EH (cell line): ENCODE measurements at places on chromosomes 5 and 9.
A peak's percentile ranks its signal among the peaks of the same experiment; 100 is the strongest.

DNA sequence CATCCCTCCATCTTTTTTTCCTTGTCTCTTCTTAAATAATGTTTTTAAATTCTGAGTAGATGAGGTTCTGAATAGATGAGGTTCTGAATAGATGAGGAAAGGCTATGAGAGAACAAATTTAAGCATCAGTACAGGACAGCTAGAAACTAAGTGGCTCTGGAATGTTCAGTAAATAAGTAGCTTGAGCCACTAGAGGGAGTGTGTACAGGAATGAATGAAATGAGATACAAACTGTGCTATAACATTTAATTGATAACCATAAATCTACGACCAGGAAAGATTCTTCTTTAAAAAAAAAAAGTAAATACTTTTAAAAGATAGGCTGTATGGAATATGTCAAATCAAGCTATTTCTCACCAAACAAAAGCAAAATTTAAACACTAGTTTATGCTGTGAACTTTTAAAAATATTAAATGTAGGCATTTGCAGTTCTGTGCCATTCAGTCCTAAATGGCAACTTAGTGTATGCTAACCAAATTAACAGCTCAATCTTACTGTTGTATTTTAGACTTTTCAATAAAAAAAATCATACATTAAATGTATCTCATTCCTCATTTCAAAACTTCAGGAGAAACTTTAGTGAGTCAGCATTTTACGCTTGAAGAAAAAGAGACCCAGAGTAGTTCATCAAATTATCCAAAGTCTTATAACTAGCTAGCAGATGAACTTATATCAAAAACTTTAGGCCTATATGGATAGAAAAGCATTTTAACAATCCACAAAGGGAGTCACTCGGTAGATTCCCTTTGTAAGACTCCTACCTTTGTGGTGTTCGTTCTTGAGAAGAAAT lies 70.4 kb upstream of the SNX2 start:
- DNase-seq: peak; percentile 61

DNA sequence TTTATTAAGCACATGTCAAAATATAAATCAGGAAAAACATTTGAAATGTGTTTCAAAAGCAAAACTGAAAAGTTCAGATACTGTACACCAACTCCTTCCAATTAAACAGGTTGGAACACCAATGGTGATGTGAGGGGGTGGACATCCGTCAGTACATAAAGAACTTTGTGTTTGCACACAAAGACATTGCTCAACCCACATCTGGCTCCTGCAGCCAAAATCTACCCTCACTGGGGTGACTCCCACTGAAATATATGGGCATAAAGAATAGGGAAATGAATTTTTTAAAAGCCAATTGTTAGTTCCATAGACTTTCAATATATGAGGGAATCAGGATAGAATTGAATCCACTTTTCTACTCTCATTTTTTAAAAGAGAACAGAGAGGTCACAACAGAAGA lies 63.9 kb downstream of the MEGF9 start:
- no peak for DNase-seq

- no peak for DNase-seq
Observed at GRCh38 chr9:135563039-135563476, 1.5 kb downstream of the PAEP start.

DNA sequence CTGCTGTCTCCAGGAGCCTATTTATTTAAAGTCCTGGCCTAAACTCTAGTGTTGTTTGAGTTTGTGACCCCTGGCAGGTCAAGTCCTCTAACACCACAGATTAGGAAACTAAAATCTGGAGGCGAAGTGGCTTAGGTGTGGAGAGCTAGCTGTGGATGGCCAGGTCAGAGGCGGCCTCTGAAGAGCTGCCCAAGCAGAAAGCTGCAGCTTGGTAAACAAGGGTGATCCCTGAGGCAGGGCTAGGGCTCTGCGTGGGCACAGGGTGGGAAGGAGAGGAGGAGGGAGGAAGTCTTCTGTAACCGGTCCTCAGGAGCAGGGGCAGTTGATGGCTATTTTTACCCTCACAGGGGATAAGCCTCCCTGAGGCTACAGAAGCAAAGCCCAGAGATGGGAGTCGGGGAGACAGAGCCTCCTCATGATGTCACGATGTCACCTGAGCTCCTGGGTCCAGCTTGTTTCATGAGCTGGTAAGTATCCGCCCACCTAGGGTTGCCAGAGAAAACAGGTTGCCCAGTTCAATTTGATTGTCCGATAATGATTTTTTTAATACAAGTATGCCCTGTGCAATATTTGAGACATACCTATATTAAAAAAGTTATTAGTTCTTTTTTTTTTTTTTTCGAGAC lies 25.9 kb upstream of the BOD1 start:
- DNase-seq: no peak

- peak; percentile 66 for DNase-seq
Observed at GRCh38 chr9:131762356-131762932, 22.6 kb upstream of the RAPGEF1 start.

DNA sequence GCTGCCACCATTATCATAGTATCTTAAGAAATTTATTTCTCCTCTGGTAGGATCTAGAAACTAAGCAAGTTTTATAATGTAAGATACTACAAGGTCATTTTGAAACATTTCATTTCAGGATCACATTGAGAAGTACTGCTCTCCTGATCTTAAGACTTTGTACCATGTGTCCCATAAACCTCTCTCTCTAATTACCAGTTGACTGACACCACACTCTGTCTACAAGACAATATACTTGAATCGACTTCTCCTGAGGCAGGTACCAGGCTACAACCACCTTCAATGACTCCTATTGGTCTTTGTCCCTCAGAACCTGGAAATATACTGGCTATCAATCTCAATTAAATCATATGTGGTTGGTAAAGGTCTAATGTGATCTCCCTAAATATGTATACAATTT lies 597.0 kb downstream of the PTPRD start:
- no peak for DNase-seq

DNA sequence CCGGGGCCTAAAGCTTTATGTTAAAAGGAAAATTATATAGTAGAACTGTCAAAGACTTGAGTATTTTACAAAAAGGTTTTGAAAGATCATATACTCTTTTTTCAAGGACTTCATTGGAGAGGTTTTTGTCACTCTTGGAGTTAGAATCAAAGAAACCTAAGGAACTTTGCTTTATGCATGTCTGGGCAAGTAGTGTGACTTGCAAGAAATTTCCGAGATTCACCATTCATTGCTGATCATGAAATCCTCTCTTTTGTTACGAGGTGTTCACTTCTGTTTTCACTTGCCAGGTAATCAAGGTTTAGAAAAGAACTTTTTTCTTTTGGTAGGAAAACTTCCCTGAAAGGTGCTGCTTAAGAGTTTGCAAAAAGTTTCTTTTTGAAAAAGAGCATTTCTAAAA lies 64.8 kb downstream of the NUP214 start:
- no peak for DNase-seq

- DNase-seq: peak; percentile 42
Observed at GRCh38 chr5:74355041-74355824, 285.3 kb downstream of the ENC1 start.

GRCh38 chr9:137031904-137032640 lies at the start of gene FUT7:
Gene FUT7 (minus strand): TSS chr9:137032088. CDS start chr9:137031991, 97 bp downstream.
- DNase-seq: no peak

GRCh38 chr5:138720840-138721239 lies 32.4 kb upstream of the CTNNA1 start:
- no peak for DNase-seq

GRCh38 chr9:27196383-27196782 lies 87.4 kb downstream of the TEK start:
- no peak for DNase-seq

DNA sequence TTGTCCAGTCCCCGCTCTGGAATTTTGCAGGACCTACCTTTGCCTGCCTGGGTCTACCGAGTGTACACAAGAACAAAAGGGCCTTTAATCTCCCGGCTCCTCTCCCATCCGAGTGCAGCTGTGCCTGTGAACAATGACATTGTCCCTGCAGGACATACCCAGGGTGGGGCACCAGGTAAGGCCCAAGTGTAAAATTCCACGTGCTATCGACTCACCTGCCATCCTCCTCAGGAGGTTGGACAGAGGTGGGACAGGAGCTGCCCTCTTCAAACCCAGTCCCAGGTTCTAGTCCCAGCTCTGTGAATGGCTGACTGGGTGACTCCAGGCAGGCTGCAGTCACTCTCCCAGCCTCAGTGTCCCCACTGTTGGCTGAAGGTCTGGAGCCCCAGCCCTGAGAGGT lies 159.6 kb upstream of the ALDH1B1 start:
- no peak for DNase-seq

DNA sequence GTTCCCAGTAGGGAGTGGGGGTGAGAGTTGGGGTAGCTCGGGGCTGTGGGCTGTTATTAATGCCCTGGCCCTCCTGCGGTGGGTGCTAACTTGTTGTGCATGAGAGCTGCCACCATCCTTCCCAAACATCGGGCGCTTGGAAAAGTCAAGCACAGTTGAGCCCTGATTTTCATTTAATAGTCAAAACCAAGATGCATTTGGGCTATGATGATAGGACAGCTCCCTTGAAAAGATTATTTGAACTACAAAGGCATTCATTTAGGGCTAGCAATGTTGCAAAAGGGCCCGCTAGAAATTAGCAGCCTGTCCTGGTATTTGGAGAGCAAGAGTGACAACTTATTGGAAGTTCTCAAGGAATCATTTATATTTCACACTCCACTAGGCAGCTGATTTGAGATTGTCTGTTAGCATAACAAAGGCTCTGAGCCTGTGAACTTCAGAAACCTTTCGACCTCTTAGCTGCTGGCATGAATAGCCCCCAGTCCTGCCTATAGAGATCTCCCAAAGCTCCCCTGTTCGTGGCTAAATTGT lies 128.2 kb upstream of the TMEM161B start:
- no peak for DNase-seq

GRCh38 chr5:139574641-139575312 lies 13.6 kb downstream of the UBE2D2 start:
- DNase-seq: peak; percentile 48

DNA sequence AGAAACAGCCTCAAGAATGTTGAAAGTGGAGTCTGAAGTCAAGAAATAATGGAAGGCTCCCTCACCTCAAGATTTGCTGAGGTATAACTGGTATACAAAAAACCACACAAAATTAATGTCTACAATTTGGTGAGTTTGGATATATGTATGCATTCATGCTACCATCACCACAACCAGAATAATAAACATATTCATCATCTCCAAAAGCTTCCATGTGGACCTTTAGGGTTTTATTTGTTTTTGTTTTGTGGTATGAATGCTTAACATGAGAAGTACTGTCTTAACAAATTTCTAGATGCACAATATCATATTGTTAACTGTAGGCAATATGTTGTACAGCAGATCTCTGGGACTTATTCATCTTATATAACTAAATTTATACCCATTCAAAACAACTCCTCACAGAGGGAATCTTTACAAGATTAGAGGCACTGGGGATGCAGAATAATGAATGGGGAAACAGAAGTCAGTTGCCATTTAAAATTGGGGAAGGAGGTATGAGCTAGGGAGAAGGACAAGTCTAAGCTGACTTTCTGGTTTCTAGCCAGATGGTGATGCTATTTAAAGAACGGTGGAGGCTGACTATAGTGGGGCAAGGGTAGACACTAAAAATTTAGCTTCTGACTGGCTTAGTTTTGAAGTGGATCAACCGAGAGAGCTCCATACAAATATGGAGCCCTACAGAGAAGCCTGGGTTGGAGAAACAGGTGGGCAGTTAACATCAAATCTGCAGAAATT lies 213.9 kb downstream of the BNC2 start:
- DNase-seq: peak; percentile 38

DNA sequence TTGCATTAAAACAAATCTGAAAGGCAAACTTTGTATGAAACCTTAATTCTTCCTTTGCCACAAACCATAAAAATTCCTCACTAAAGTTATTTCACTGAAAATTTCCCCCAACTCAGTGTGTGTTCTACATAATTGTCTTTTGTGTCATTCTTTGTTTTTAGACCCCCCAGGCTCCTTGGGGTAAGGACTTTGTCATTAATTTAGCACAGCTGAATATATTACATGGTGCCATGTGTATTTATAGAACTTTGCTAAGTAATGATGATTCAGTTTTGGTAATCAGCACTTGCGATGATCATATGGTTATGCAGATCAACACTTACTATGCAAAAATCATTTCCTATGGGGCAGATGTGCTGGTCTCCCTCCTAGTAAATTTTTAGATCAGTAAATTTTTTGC lies 712.1 kb upstream of the MEF2C start:
- no peak for DNase-seq

GRCh38 chr5:178232920-178233429 lies 373 bp upstream of the PHYKPL start:
- no peak for DNase-seq

- no peak for DNase-seq
Observed at GRCh38 chr5:43804041-43804440, 201.1 kb downstream of the NNT start.
